Neural cell (in vitro differentiated cells): ENCODE measurements at places on chromosomes 5 and 9. TPM values are rescaled to one million over a fixed set of nuclear protein-coding genes. Genes with fewer than 3 reads are reported as not detected.

SPATA6L gene
- polyA plus RNA-seq = 0.58 and 0.89 TPM in 2 replicates

SLIT3 gene
- 0.06 and 1.2 TPM in 2 replicates for polyA plus RNA-seq

PCDHAC2 gene
- 7.6 and 9.3 TPM in 2 replicates for polyA plus RNA-seq

TRIM7 gene
- 1.4 and 2.1 TPM in 2 replicates for polyA plus RNA-seq

PTGES gene
- polyA plus RNA-seq = 0.63 and 1.2 TPM in 2 replicates

SPATA31D4 gene
- not detected in 2 replicates for polyA plus RNA-seq

RNF183 gene
- not detected in 2 replicates for polyA plus RNA-seq

ORM2 gene
- not detected in 2 replicates for polyA plus RNA-seq

RMRP gene
- 9,508 TPM in 1 of 2 replicates, not detected in the other for polyA plus RNA-seq

TNPO1 gene
- polyA plus RNA-seq = 87.5 and 103 TPM in 2 replicates

SKP2 gene
- 26.0 and 26.7 TPM in 2 replicates for polyA plus RNA-seq

GRM6 gene
- polyA plus RNA-seq = not detected in 2 replicates

PDE8B gene
- 0.10 and 0.22 TPM in 2 replicates for polyA plus RNA-seq

SYK gene
- polyA plus RNA-seq = not detected in 2 replicates

IFNB1 gene
- not detected in 2 replicates for polyA plus RNA-seq

NKD2 gene
- 7.2 and 14.2 TPM in 2 replicates for polyA plus RNA-seq

ASS1 gene
- 0.80 and 2.6 TPM in 2 replicates for polyA plus RNA-seq

PCDHA13 gene
- 0.89 and 1.2 TPM in 2 replicates for polyA plus RNA-seq

SEPTIN8 gene
- 33.6 and 37.7 TPM in 2 replicates for polyA plus RNA-seq

PCDH12 gene
- not detected in 2 replicates for polyA plus RNA-seq

SLC25A51 gene
- polyA plus RNA-seq = 26.8 and 34.5 TPM in 2 replicates

GOLM1 gene
- polyA plus RNA-seq = 76.8 and 77.4 TPM in 2 replicates

LRSAM1 gene
- 21.6 and 27.1 TPM in 2 replicates for polyA plus RNA-seq

IL4 gene
- not detected in 2 replicates for polyA plus RNA-seq

SOX30 gene
- polyA plus RNA-seq = not detected in 2 replicates

ZBTB34 gene
- 19.5 and 21.8 TPM in 2 replicates for polyA plus RNA-seq

INPP5E gene
- polyA plus RNA-seq = 17.9 and 24.0 TPM in 2 replicates

IL11RA gene
- 59.1 and 98.5 TPM in 2 replicates for polyA plus RNA-seq

SEC24A gene
- 23.5 and 24.7 TPM in 2 replicates for polyA plus RNA-seq

MEIKIN gene
- polyA plus RNA-seq = not detected in 2 replicates

SMIM3 gene
- 3.7 and 5.2 TPM in 2 replicates for polyA plus RNA-seq

PCDHB9 gene
- 4.8 and 4.9 TPM in 2 replicates for polyA plus RNA-seq

PRUNE2 gene
- 9.7 TPM in 2 replicates for polyA plus RNA-seq

CCNI2 gene
- polyA plus RNA-seq = not detected in 2 replicates

SPATA31A7 gene
- polyA plus RNA-seq = not detected in 2 replicates

SOHLH1 gene
- not detected in 2 replicates for polyA plus RNA-seq

LCP2 gene
- polyA plus RNA-seq = not detected in 2 replicates

SLC6A18 gene
- polyA plus RNA-seq = not detected in 2 replicates

FAT2 gene
- polyA plus RNA-seq = not detected in 2 replicates

PCDHGA3 gene
- 0.10 and 0.26 TPM in 2 replicates for polyA plus RNA-seq

RLN2 gene
- polyA plus RNA-seq = not detected in 2 replicates

SLC6A3 gene
- 0.77 TPM in 1 of 2 replicates, not detected in the other for polyA plus RNA-seq

GDNF gene
- polyA plus RNA-seq = not detected in 2 replicates

ADGRD2 gene
- polyA plus RNA-seq = not detected in 2 replicates

ITGA2 gene
- 0.20 and 0.34 TPM in 2 replicates for polyA plus RNA-seq

VLDLR gene
- polyA plus RNA-seq = 62.4 and 62.7 TPM in 2 replicates

CATSPER3 gene
- 0.17 and 0.80 TPM in 2 replicates for polyA plus RNA-seq

NPR3 gene
- 1.5 and 1.6 TPM in 2 replicates for polyA plus RNA-seq

CEP72 gene
- 5.9 and 7.0 TPM in 2 replicates for polyA plus RNA-seq

LOX gene
- polyA plus RNA-seq = 0.06 and 0.52 TPM in 2 replicates

C1QTNF3 gene
- 32.0 and 33.1 TPM in 2 replicates for polyA plus RNA-seq

C9orf153 gene
- not detected in 2 replicates for polyA plus RNA-seq

DPYSL3 gene
- 689 and 736 TPM in 2 replicates for polyA plus RNA-seq
